Stimulated activated CD8-positive, alpha-beta memory T cell treated with anti-CD3 and anti-CD28 coated beads, Interleukin-15, amount 100 ng/mL, for 48 hours (primary cell): ENCODE measurements at places on chromosomes 11 and 22.

GRCh38 chr22:38843201-38843656 is 599 bp downstream of the NPTXR start:
- peak; percentile 59 for DNase-seq

GRCh38 chr11:45799562-45799961 is 5.4 kb upstream of the SLC35C1 start:
- no peak for DNase-seq

DNA sequence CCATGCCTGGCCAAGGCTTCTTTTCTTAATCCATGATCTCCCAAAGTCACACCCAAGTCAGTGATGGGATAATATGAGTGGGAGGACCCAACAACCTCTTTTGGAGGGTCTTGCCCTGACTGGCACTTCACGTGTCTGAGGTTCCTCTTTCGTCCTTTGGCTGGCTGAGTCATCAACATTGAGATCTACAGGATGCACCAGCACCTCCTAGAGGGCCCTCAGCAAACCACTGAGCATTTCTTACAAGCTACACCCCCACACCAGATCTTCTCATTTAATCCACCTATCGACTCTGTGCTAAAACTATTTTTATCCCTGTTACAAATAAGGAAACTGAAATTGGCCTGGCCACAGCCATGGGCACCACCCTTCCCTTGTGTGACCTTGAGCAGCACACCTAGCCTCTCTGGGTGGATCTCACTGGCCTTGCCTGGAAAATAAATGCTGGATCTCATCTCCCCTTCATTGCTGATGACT is 63.4 kb downstream of the FLI1 start:
- peak; percentile 61 for DNase-seq

- DNase-seq: no peak
Observed at GRCh38 chr11:11308249-11308648, 44.8 kb downstream of the CSNK2A3 start.

GRCh38 chr22:27531782-27532530 is 269.6 kb downstream of the MN1 start:
- DNase-seq: no peak

GRCh38 chr22:36587289-36588154 is 58.6 kb upstream of the EIF3D start:
- no peak for DNase-seq

- no peak for DNase-seq
Observed at GRCh38 chr11:80346353-80347059, 905.7 kb upstream of the TENM4 start.

- peak; percentile 21 for DNase-seq
Observed at GRCh38 chr11:64802370-64803157, 450 bp downstream of the MAP4K2 start.

GRCh38 chr11:125995313-125995712 is 49.5 kb downstream of the VSIG10L2 start:
- peak; percentile 40 for DNase-seq

GRCh38 chr11:117302228-117302627 is 11.1 kb downstream of the BACE1-AS start:
- DNase-seq: no peak

DNA sequence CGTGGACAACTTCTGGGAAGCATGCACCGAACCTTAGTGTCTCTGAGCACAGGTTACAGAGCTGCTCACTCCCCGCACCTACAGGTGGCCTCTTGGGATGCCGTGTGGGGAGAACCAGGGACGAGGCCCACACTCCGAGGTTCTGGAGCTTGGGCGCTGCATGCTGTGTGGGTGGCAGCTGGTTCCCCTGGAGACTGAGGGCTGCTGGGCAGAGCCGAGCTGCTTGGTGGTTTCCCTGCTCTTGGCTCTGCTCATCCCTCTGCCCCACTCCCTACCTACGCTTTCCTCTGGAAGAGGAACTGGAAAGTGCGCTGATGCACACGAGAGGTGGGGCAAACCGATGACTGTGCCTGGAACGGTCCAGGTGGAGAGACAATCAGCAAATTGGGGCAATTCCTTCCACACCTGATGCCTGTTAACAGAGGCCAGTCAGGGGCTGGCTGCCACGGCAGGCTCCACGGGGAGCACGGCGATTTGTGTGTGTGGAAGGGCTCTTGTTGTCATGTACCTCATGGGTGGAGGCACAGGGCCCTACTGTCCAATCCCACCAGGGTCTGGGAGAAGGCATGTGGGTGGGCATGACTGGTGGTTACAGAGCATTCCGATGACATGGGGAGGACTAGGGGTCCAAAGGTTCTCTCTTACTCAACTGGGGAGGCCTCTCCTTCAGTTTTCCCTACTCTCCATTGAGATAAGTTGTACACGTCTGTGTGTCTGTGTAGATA is 60.9 kb downstream of the ST14 start:
- DNase-seq: no peak

GRCh38 chr11:30889143-30889794 is 303.1 kb upstream of the MPPED2 start:
- no peak for DNase-seq

GRCh38 chr11:70397983-70398833 is at the start of gene CTTN:
TSS of gene CTTN (plus strand) at chr11:70398529. CDS start at chr11:70407298, 8,769 bp downstream.
- peak; percentile 49 for DNase-seq

- no peak for DNase-seq
Observed at GRCh38 chr22:44884968-44885805, 124.6 kb downstream of the PHF21B start.

GRCh38 chr11:114166897-114167323 is 107.4 kb downstream of the ZBTB16 start:
- DNase-seq: no peak

- no peak for DNase-seq
Observed at GRCh38 chr11:77167791-77168190, 39.7 kb downstream of the MYO7A start.

GRCh38 chr11:2399488-2400068 is 972 bp upstream of the TSSC4 start:
- no peak for DNase-seq

GRCh38 chr22:40651057-40651456 is 14.5 kb upstream of the MRTFA start:
- no peak for DNase-seq

DNA sequence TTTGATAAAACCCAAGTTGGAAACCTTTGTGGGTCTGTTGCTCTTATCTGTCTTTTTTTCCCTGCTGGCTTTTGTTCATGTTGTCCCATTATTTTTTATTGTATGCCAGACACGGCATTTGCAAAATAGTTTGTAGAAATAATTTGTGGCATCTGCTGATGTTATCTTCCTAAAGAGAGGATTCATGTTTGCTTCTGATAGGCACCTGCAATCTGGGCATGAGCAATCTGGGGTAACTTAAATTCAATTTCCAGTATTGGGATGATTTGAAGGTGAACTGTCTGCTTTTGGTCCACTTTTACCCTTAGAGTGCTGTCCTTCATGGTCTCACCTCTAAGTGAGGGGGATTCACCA is 126.9 kb downstream of the CEP164 start:
- no peak for DNase-seq

DNA sequence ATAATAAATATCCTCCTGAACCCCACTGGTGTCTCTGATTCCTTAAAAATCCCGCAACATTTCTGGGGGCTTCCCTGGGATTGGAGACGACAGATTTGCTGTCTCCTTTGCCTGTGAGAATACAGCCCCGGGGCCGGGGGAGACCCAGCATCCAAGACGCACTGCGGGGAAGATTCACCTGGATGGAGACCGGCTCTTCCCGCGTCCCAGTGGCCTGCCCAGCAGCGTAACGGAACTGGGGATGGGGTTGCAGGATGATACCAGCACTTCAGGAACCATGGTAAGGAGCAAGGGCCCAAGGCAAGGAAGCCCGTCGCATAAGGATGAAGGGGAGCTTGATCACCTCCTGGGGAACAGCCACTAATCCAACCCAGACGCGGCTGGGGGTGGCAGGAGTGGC is 53.3 kb upstream of the OR4C15 start:
- no peak for DNase-seq

DNA sequence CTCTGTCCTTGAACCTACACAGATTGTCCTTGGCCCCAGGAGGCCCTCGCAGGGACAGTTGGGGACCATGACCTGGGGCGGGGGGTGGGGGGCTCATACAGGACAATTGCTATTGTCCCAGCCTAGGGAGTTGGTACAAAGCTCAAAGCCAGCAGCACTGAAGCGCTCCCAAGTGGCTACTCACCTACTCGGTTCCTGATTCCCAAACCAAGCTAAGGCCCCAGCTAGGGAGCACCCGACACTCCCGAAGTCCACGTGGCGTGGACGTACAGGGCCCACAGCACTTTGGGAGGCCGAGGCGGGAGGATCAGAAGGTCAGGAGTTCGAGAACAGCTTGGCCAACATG is 80.6 kb downstream of the CELSR1 start:
- no peak for DNase-seq

GRCh38 chr11:19693146-19693545 is 19.5 kb upstream of the NAV2 start:
- DNase-seq: no peak

DNA sequence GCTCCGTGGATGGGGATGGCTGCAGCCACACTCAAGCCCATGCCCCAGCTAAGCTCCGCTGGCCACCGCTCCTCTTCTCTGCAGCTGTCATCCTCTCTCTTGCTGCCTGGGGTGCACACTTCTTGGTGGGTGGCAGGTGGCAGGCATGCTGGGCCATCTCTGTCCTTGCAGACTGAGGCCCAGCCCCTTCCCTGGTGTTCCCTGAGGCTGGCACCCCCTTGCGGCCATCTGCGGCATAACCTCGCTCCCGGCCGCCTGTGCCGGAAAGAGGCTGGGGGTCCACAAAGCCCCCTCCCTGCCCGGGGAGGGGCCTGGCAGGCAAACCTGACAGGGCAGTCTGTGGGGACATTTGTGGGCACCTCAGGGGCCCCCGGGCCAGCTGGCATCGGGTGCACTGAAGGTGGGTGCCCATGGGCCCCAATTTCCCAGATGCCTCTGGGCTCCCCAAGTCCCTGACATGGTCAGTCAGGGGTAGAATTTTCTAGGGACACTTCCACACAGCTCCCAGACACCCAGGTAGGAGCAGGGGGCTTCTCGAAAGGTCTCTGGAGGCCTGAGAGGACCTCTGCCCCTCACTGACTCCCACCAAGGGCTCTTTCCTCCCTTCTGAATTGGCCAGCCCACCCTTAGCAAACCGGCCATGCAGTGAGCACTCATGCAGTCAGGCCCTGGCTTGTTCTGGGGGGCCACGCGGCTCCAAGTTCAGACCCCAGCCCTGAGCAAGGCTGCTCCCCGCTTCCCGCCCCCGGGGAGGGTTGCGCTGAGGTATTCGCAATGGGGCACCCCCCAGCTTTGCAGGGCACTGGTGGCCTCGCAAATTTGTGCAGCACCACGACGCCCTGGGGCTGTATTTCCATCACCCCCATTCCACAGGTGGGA is 23.5 kb upstream of the TH start:
- DNase-seq: no peak
